ENCODE measurements at places on chromosomes 1 and 21.

- no peak for DNase-seq
Observed at GRCh38 chr1:171610385-171610784, 11.7 kb upstream of the MYOCOS start.

- DNase-seq, result no peak
Observed at GRCh38 chr1:35847935-35848565, 35.0 kb upstream of the AGO1 start.

GRCh38 chr1:86104606-86105532, 51.7 kb downstream of the COL24A1 start:
- DNase-seq, result no peak

- DNase-seq, result no peak
Observed at GRCh38 chr1:175124861-175125260, 57.2 kb downstream of the TNN start.

GRCh38 chr1:174671826-174672225, 224.1 kb downstream of the GPR52 start:
- no peak for DNase-seq

GRCh38 chr21:35233756-35234155, 184.7 kb upstream of the RUNX1 start:
- DNase-seq, result no peak

DNA sequence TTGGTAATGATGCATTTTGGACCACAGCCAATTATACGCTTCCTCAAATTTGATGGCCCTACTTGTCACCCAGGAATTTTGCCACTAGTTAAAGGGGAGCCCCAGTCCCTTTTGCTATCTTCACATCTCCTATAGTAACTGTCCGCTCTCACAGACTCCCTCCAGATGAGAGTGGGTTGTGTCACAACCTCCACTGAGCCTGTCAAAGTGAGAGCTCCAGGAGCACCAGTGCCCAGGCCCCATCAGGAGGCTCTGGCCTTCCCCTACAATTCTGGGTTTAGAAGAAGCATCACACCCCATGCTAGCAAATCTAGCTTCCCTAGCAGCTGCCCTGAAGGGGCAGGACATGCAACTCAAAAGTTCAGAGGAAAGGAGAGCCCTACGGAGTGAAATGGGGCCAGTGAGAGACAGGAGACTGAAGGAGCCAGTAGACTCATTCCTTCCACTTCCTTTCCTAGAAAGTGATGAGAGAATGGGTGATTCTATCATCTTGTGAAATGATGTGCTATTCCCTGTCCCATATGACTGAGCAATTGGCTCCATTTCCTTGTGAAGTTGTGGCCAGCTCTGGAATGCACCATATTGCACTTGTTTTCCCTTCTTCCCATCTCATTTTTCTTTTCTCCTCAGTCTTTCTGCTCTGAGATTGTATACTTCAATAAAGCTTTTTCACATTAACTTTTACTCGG, 541.3 kb downstream of the DPYD start:
- no peak for DNase-seq

DNA sequence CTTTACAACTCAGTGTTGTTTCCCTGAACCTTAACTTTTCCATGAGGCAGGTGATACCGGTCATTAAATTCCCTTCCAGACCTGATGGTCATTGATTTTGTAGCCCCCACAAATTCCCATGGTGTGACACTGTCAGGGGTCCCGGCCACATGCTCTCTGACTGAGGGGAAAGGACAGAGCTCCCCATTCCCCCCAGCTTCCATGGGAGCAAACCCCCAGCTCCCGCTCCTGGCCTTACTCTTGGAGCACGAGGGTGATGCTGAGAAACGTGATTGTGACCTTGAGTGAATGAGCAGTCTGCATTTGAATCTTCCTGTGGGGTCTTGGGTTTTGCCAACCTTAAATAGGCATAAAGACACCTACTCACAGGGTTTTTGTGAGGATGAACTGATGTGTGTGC, 366.8 kb downstream of the RPS6KC1 start:
- DNase-seq, result no peak

DNA sequence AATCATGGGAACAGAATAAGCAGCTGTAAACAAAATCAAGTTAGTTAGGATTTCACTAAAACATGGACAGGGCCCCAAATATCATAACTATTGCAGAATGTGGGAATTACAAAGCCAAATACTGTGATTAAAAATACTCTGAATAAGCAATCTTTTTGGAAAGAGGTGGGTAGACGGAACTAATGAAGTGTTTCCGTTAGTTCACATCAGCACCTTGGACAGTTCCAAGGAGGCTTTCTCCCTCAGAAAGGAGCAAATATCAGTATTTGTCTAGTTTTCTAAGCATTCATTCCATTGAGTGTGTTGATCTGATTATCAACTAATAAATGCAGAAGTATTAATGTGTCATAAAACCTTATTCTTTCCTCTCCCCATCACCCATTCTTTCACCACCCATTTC, 97.4 kb downstream of the FAM78B start:
- peak; percentile 28 for DNase-seq

DNA sequence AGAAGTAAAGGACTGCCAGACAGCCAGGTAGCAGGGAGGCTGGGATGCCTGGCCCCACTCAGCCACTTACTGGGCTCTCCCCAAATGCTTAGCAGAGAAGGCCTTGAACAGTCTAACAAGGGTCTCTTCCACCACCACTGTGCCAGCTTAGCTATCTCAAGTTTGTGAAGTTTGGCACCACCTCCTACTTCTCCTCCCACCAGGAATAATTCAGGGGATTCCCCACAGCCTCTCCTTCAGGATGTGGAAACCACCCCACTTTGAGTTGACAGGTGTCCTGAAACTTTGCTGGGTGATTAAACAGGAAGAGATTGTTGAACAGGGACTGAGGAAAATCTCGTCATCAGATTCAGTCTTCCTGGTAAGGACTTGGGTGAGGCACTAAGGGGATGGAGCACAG, 59.4 kb upstream of the ATP1B1 start:
- no peak for DNase-seq

- no peak for DNase-seq
Observed at GRCh38 chr1:205579711-205580110, 52.1 kb downstream of the ELK4 start.

DNA sequence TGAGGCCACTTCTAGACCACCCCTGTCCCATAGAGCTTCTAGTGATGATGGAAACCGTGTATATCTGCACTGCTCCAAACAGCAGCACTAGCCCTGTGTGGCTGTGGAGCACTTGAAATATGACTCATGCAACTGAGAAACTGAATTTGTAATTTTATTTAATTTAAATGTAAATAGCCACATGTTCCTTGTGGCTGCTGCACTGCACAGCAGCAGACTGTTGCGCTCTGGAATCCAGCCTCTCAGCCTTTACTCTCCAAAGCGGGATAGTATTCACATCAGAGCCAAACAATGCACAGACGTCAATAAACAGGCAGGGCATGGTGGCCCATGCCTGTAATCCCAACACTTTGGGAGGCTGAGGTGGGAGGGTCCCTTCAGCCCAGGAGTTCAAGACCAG, 12.0 kb downstream of the CAPN2 start:
- DNase-seq, result no peak

DNA sequence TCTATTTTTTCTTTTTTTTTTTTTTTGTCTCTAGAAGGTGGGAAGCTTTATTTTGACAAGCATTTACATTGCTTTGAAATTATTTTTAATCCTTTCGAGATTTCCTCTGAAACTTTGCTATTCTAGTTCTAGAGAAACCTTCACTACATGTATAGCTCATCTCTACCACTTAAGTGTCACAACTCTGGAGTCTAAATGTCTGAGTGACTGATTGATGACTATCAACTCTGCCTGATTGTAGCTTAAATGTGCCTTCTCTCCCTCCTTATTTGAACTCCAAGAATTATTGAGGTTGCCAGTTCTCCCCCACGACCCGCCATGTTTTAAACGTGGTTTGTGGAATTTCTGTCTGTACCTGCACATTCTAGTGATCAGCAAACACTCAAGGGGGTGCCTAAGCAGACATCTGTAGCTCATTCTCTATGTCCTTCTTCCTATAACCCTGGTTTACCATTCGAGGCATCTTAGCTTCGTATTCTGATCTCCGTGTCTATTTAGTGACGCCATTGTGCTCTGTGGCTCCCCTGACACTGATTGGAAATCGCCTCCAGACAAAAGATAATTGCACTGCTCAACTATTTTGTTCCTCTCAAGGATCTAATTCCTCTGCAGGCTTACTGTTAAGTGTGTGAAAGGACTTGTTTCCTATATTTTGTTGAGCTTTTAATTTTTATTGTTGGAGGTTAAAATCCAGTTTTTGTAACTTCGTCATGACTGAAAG, 1570.6 kb downstream of the BRINP3 start:
- no peak for DNase-seq

DNA sequence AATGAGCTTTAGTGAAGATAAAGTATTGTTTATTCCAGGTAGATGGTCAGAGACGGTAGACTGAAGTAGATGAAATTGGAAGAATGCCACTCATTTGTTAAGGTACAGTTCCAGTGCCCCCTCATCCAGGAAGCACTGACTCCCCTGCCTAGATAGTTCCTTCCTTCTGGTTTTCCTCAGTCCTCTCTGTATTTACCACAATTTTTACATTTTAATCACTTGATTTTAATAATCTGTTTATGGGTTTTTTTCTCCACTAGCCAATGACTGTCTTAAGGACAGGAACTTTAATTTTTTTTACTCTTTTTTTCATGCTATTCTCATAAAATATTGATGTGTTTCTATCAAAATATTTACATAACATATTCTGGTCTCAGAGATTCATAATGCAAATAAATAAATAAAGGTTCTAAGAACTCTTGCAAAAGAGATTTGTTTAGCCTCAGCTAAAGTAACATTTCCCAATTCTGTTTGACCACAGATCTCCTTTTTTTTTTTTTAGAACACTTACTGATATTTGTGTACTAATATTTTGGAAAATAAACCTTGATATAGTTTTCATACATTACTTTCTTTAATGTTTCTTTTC, 651.6 kb downstream of the PLPP3 start:
- DNase-seq, result no peak

DNA sequence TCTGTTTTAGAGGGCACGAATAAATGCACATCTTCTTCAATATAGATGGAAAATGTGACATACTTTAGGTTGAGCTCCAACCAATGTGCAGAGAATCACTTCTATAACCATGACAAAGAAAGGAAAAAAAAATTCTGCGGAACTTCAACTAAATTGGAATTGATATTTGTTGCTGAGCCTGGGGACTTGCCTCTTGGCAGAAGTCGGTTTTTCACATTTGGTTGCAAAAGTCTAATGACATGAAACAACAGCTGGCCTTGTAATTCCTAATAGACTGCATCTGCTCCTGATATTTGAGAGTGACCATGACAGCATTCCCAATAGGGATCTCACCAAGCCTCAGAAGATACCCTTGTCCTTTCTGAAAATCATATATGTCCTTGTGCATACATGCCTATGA, 112.8 kb downstream of the PRRX1 start:
- no peak for DNase-seq

GRCh38 chr1:37394574-37395464, 79.6 kb upstream of the ZC3H12A start:
- DNase-seq, result no peak

GRCh38 chr1:109186733-109187086, 27.0 kb upstream of the SARS1 start:
- DNase-seq, result no peak

DNA sequence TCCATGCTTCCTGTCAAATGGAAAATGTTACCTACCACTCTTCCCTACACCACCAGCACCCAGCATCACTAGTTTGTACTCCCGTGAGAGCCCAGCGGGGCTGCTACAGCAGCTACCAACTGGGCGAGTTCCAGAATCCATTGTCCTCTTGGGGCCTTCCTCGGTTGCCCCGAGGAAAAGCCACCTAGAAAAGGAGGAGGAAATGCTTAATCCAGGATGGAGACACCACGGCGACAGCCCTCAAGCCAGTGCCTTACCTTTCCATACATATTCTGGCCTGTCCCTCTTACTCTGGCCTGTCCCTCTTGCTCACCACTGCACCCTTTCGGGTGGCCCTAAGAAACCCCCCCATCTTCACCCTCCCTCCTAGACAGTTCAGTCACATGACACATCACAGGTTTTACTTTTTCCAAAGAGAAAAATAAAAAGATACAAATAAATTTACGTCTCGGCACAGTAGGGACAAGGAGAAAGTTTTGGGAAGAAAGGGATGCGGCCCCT, 478 bp downstream of the RIT1 start:
- no peak for DNase-seq

GRCh38 chr21:16568661-16569060, 838.9 kb downstream of the USP25 start:
- no peak for DNase-seq

- DNase-seq, result no peak
Observed at GRCh38 chr21:41786509-41786987, 19.7 kb upstream of the RIPK4 start.

DNA sequence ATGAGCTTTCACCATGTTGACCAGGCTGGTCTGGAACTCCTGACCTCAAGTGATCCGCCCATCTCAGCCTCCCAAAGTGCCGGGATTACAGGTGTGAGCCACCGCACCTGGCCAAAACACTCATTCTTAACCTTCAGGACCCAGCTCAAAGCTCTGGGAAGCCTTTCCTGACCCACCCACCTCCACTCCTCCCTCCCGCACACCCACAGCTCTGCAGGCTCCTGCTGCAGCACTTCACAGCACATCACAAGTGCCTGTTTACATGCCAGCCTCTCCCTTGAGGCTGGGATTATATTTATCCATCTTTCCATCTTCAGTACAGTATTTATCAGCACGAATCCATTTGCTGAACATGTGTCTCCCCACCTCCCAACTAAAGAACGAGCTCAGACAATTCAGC, 14.9 kb downstream of the SLC9A1 start:
- no peak for DNase-seq

Measured in Jurkat, Clone E6-1 (cell line).